ENCODE measurements at places on chromosomes 7 and 10.

DNA sequence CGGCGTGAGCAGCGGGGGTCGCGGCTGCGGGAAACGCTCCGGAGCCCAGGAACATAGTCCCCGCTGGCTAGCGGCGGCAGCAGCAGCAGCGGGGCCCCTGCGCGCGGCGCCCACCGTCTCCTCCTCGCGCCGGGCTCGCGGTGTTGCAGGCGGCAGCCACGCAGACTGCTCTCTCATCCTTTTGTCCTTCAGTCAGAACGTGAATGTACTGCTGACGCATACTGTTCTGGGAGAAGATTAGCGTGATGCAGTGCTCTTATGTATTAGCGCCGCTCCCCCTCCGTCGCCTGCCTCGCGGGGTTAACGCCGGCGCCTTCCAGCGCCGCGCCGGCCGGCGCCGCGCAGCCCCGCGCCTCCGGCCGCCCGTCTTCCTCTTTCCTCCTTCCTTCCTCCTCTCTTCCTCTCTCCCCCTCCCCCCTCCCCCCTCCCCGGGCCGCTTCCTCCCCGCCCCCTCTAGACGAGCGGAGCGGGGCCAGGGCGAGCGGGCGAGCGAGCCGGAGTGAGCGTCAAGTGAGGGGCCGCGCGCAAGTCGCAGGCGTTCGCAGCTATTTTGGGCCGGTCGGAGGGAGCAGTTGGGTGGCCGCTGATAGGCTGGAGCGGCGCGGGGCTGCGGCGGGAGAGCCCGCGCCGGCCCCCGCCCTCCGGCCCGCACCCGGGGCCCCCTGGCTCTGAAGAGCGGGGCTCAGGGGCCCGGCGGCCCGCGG lies 816 bp upstream of the LRRC4 start:
- DNase-seq = peak; percentile 63

DNA sequence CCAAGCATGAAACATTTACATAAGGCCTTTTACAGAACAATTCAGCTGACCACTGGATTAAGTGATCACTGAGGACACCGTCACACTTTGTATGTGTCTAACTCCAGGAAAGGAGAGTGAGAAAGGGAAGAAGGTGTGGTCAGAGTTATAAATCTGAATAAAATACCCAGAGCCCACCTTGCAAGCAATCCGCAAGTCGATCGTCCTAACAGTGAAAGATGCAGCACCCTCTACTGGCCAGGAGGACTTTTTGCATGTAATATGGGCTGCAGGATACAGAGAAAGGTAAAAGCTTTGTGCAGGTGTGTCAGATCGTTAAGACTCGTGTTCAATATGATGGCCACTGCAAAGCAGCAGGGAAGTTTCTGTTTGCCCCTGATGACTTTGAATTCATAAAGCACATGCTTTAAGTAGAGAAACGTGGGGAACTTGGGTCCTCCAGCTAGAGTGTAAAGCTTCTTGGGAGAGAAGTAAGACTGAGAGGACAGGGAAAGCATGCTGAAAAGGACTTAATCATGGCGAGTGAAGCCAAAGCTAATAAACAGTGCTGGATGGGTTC lies 68.5 kb upstream of the BMPER start:
- DNase-seq = no peak

DNA sequence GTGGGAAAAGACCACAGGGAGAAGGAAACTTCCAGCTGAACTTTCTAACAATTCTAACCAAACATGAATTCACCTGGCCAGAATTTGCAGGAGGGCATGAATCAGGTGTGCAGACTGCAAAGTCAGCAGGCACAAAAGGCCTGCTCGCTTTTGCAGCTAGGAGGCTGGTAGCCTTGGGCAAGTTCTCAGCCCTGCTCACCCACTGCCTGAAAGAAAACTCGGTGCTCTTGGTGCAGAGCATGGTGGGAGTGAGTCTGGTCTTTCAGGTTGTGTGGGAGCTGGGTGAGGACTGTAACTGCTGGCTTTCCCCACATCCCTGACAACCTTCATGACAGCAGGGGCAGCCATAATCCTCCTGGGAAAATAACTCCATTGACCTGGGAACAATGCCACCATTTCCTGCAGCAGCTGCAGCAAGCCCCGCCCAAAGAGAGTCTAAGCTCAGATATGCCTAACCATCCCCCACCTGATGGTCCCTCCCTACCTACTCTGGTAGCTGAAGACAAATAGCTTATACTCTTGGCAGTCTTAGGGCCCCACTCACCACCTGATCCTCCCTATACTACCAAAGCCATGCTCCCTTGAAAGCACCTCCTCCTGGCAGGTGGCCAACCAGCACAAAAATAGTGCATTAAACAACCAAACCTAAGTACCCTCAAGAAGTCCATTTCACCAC lies 31.6 kb downstream of the ZNF117 start:
- peak; percentile 78 for DNase-seq

DNA sequence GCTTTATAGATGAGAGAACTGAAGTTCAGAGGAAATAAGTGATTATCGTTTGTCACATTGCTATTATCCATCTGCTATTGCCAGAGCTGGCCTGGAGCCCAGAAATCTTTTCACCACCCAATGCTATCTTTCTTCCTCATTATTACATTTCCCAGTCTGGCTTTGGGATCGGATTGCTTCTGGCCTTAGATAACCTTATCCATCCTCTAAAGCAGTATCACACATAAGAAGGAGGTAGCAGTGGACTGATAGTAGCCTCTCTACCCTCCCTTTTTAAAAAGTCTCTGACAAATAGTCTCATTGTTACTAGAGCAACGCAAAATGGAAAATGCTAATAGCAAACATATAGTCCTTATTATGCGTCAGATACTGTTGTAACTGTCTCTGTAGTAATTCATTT lies 1.3 kb upstream of the CLDN12 start:
- no peak for DNase-seq

GRCh38 chr10:16712883-16713282 lies 104.3 kb downstream of the RSU1 start:
- no peak for DNase-seq

DNA sequence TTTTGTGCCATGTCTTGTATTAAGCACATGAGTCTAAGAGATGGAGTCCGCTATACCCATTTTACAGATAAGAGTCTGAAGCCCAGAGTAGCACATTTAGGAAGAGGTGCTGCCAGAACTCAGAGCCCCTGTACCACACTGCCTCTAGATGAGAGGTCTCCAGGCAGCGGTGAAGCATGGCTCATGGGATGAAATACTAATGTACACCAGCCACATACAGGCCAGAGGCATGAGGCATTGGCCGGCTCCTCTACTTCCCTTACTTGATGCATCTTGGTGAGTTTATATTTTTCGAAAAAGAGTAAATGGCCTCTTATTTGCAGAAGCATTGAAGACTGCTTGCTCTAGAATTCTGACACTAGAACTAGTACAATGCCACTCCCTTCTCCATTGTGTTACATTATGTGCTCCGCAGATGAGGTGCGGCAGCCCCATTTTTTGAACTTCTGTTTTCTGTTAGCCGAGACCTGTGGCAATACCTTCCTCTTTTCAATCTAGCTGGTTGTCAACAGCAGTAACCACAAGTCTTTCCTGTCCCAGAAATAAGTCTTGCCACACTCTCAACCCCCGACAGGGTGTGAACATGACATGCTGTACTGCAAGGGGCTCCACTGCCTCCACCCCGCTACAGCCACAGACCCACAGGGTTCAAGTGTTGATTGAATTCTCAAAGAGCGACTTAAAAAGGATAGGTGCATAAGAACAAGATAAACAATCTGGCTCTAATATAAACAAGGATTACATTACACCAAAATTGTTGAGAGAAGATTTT lies 145.3 kb downstream of the CELF2 start:
- DNase-seq = no peak

DNA sequence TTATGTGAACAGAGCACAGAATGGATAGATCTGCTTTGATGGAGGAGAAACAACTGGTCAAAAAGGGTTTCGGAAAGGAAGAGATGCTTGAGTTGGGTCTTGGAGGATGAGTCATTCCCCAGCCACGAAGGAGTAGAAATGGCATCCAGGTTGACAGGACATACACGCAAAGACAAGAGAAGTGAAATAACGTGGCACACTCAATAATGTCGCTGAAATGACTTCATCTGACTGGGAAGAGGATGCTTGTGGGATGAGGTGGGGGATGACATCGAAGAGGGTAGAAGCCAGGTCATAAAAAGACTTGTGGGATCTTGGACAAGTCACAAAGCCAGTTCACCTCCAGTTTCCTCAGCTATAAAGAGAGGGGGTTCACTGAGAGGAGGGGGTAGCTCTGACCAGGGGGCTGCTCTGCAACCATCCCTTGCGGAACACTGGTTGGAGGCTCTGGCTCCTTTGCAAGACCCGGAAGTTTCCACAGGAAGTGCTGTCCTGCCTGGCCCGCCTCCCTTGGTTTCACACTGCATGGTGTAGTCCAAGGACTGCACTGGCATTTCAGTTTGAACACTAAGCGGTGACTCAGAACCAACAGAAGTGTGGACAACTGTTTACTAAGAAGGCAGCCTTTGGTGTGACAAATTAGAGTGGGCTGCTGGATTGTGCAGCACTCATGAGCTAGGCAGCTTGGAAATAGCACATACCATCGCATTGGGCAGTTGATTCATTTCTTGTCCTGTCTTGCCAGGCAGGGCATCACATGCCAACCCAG lies 189.9 kb upstream of the ADO start:
- DNase-seq = no peak

- DNase-seq = no peak
Observed at GRCh38 chr10:86410542-86411124, 44.0 kb upstream of the GRID1 start.

- DNase-seq = peak; percentile 65
Observed at GRCh38 chr7:50661345-50662040, 96.3 kb upstream of the DDC start.
